ENCODE measurements at places on chromosomes 11 and 22.

GRCh38 chr11:68099474-68100405 lies 21.4 kb downstream of the CHKA start:
- DNase-seq, result no peak

GRCh38 chr11:75077316-75077715 lies 19.4 kb downstream of the OR2AT4 start:
- DNase-seq, result no peak

DNA sequence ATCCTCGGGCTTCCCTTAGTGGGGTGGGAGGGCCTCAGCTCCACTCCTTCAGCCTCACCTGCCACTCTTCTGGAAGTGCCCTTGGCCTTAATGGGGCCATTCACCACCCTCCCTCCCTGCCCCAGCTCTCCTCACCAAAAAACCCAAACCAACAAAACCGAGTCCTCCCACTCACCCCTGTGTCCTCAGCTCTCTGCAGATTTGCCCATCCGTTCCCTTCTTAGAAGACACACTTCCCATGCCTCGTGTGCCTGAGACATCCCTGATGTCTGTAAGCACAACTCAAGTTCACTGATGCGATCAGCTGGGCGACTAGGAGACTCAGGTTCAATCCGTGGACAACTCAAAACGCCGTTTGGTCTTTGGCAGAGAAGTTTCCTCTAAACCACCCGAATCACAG lies 839.2 kb downstream of the TBC1D22A start:
- no peak for DNase-seq

- DNase-seq, result no peak
Measured at GRCh38 chr11:17606233-17607082, 59.4 kb downstream of the OTOG start.

- no peak for DNase-seq
Measured at GRCh38 chr11:115985896-115986295, 481.7 kb upstream of the CADM1 start.

- no peak for DNase-seq
Measured at GRCh38 chr11:20448834-20449233, 61.3 kb downstream of the PRMT3 start.

Data from KG1 (cell line).